ENCODE measurements at places on chromosomes 3 and 15.
A peak's percentile ranks its signal among the peaks of the same experiment; 100 is the strongest.

GRCh38 chr15:38853608-38854007 is 289.0 kb upstream of the RASGRP1 start:
- peak; percentile 12 for DNase-seq

- DNase-seq: no peak
Measured at GRCh38 chr3:174111776-174112175, 714.2 kb downstream of the NLGN1 start.

- no peak for DNase-seq
Measured at GRCh38 chr15:67731112-67731721, 94.1 kb upstream of the SKOR1 start.

DNA sequence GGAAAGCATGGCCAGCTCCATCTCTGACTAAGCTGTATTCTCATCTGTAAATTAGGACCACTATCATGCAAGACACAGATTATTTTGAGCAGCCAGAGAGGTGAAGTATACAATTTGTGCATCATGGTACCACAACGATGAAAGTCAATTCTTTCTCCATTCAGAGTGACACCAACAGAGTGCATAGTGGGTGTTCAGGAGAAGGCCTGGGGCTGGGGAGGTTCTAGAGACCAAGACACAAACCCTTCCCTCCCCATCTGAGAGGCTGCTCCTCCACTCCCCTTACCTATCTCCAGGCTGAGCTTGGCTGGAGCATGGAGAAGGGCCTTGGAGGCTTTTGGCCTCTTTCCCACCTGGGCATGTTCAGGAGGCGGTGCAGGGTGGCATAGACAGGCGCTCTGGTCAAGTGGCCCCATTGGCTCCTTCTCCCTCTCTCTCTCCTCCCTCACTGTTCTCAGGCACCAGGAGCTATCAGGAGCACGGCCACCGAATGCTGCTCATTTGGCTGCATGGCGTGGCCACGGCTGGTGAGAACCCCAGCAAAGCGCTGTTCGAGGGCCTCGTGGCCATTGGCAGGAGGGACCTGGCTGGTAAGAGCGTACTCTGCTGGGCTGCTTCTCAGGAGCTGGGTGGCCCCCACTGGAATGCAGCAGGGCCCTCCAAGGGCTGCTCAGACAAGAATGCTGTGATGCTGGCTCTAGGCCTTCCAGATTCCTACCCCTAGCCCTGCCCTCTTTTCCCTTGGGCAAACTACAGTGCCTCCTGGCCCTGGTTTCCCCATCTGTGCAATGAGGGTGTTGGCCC is 37.9 kb downstream of the ANKDD1A start:
- no peak for DNase-seq

- DNase-seq: no peak
Measured at GRCh38 chr3:30847592-30847991, 46.9 kb downstream of the GADL1 start.

GRCh38 chr3:12948891-12949711 is 107.7 kb upstream of the RPL32 start:
- peak; percentile 53 for DNase-seq

DNA sequence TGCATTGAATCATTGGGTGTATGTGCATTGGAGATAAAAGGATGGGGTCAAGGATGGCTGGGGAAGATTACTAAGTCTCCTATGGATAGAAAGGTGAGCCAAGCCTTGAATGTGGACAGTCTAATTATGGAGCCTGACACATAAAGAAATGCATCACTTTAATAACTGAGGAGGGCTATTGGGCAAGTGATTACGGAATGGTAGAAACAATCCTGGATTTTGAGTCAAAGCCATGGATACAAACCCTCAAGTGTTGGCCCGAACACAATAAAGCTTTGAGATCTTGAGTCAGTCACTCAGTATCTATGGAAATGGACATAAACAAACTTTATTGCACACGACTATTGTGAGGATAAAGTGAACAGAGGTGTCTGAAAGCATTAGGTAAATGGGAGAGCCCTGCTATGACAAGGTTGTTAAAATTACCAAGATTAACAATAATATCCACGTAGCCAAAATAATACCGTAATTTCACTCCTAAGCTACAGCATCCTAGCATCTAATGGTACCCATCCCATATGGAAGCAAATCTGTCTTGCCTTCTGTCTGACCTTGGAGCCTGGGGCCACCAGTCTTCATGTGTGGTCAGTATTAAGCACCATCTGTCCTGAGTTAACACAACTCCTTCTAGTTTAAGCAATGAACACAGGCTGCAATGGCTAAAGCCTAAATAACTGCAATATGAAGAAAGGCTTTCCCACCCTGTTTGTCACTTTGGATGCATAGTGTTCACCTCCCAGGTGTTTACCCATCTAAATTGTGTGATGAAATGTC is 136.9 kb upstream of the PRICKLE2 start:
- DNase-seq: no peak

DNA sequence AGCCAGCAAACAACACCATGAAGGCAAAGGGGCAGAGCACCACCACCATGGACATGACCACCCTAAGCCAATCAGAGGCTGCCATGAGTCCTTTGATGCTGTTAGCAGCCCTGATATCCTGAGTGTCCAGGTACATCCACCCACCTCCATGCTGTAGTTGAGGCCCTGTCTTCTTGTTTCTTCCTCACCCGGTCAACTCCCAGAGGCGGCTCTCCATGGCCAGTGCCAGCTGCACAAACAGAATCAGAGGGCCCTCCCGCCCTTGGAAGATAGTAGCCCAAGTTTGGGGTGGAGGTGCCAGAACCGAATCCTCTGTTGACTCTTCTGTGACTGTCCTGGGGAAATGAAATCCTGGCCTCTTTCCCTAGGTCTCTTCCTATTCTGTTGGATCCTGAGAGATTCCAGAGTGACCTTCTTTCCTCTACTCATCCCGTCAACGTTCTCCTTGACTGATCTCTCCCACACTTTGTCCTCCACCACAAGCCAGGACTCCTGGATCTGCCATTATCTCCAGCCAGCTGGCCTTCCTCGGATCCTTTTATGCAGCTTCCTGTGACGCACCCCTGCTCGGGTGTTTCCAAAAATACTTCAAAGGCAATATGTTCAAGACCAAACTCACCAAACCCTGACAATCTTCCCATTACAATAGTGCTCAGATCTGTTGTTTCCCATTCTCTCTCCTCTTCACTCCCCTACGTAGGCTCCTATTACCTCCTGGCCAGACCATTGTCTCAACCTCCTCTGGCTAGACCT is 45.4 kb upstream of the DLG1 start:
- DNase-seq: no peak

DNA sequence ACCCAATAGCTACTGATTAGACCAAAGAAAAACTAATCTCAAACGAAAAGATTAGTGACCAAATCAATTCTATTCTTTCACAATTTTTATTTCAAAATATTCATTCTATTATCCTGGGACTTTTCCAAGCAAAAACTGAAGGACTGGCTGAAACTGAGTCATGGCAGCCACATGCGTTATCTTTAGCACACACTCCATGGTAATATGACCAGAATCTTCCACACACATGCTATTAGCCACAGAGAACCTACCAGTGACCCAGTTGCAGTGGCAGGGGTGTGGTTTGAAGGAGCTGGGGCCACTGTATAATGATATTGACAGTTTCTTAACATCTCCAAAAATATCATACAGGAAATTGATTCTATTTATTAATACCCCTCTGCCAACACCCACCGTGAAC is 154.8 kb upstream of the ABI3BP start:
- DNase-seq: no peak

- DNase-seq: peak; percentile 60
Measured at GRCh38 chr3:163056874-163057497, 1560.4 kb downstream of the OTOL1 start.

DNA sequence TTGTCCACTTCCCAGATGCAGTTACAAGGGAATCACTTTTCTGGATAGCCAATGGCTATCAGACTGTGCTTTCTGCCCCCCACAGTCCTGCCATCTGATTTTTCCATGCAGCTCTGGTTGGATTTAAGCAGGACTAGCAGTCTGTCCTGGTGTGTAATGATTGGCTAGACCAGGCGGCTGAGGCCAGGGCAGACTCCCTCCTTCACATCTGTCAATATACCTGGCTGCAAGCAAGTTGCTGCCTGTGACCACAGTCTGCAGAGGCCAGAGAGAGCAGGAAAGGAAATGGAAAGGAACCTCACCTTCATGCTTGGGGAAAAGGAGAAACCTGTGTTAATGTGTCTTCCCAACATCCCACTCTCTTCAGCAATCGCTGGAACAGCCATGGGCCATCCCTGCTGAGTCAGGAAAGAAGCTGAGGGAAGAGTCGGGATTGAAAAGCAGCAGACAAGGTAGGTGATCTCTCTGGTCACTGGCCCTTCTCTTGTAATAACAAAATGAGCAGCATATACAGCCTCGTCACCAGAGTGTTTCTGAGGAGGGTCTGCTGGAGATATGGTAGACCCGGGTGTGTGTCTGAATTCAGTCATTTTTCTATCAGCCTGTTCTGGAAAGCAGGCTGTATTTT is 126.7 kb upstream of the PHLDB2 start:
- DNase-seq: no peak

GRCh38 chr15:101161656-101162055 is 90.2 kb downstream of the CHSY1 start:
- DNase-seq: no peak

DNA sequence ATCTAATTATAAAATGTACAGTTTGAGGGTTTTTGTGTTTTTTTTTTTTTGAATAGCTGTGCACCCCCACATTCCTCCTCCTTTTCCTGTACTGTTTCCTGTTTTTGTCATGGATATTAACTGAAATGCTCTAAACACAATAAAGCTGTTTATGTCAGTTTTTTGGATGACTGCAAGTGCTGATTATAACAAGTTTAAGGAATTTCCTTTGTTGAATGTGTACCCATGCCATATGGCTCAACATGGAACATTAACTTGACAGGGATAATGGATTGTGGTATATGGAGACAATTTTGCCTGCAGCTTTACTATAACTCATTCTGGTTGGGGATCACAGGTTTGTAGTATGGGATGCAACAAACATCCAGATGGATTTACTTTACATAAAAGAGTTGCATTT is 216.4 kb downstream of the TCF12 start:
- peak; percentile 49 for DNase-seq

- DNase-seq: no peak
Measured at GRCh38 chr3:174363256-174363655, 495.9 kb upstream of the NAALADL2 start.

- no peak for DNase-seq
Measured at GRCh38 chr3:13537909-13538296, 11.0 kb upstream of the FBLN2 start.
